ENCODE measurements at places on chromosomes 4 and X.

- DNase-seq = no peak
These were observed 13.0 kb upstream of the SLC10A4 start for GRCh38 chr4:48470137-48470536.

GRCh38 chr4:107824350-107825071 is at the start of gene SGMS2:
TSS of gene SGMS2 (plus strand) at chr4:107824932. CDS start at chr4:107895554, 70,622 bp downstream.
- DNase-seq = peak; percentile 89

GRCh38 chrX:10174810-10175209 is 18.0 kb downstream of the CLCN4 start:
- DNase-seq = no peak

- no peak for DNase-seq
These were observed 42.3 kb upstream of the SLC7A3 start for GRCh38 chrX:70973221-70973620.

GRCh38 chr4:20049889-20050288 is 201.8 kb upstream of the SLIT2 start:
- no peak for DNase-seq

GRCh38 chrX:25006586-25007058 is 9.1 kb downstream of the ARX start:
- no peak for DNase-seq

DNA sequence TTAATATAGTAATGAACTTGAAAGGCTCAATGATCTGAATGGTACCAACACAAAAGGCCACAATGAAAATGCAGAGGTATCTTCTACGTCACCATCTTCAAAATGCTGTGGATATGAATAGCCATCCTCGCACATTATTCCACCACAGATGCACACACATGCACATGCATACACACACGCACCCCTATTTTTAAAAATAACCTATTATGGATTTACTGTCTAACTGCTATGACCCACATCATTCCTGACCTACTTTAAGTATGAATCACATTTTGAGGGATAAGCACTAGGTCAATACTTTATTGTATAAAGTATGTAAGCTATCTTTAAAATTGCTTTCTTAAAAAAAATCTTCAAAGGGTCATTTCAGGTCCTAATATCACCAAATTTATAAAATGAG is 24.4 kb upstream of the CORIN start:
- peak; percentile 46 for DNase-seq

GRCh38 chr4:25013756-25014661 is 16.7 kb downstream of the LGI2 start:
- no peak for DNase-seq

DNA sequence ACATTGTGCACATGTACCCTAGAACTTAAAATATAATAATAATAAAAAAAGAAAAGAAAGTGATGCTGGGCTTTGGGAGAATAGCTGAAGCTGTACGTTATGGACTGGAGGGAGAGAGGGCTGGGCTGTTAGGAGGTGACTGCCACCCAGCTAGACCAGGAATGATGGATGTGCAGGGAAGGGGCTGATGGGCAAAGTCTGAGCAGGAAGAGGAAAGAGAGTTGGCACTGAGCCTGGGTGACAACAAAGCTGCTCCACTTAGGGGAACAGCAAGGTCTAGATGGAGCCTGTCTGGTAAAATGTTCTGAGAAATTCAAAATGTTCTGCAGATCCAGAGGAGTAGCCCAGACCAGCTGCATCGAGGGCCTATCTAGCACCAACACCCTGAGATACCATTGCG is 32.3 kb downstream of the MED28 start:
- DNase-seq = no peak

DNA sequence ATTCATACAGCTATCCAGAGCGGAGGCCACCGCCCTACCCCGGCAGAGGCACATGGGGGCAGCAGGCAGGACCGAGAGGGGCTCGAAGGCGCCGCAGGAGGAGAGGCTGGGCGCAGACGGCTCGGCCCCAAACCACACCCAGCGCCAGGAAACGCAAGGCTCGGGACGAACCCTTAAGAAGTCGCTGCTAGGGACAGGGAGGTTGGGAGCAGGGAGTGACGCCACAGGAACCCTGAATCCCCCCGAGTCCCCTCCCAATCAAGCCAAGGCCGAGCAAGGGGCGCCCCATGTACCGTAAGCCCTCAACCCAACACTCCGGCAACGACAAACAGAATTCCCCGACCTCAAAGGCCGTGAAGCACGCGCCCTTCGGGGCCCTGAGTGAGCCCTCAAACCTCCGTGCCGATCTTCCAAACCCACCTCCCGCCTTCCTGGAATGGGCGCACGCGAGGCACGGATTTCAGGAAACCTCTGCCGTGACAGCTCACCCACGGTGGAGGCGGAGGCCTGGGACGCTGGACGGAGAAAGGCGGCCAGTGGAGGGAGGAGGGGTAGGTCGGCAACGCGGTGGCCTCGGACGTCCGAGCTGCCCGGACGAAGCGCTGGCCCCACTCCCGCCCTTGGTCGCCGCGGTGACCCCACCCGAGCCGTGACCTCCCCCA is 1.8 kb downstream of the ZFYVE28 start:
- DNase-seq = peak; percentile 23

DNA sequence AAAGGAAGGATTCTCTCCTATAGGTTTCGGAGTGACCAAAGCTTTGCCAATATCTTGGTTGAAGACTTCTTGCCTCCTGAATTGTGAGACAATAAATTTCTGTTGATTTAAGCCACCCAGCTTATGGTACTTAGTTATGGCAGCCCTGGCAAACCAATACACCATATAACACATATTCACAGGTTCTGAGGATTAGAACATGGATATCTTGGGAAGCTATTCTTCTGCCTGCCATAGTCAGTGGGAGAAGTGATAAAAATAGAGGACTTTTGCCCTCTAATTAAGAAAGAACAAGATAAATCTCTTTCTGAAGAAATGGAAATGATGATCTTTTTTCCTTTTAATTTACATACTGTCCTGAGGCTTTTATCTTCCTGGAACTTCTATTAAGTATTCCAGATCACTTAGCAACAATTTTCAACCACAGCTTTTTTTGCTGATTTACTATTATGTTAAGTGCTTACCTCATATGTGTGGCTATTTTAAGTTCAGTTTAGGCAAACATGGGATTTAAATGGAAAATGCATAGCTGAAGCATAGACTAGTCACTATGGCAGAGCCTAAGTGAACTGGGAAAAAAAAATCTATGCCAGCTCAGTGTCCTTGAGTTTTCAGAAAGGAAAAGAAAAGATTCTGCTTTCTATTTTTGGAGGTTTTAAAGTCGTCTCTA is 381.7 kb downstream of the STPG2 start:
- peak; percentile 51 for DNase-seq

- peak; percentile 74 for DNase-seq
These were observed 250.5 kb downstream of the TECRL start for GRCh38 chr4:64158648-64159326.

GRCh38 chr4:165666836-165667235 is 206.2 kb upstream of the TLL1 start:
- no peak for DNase-seq

- no peak for DNase-seq
These were observed 50.0 kb downstream of the WFS1 start for GRCh38 chr4:6319530-6320150.

GRCh38 chrX:40007756-40008705 is 89.7 kb downstream of the BCOR start:
- DNase-seq = no peak

- no peak for DNase-seq
These were observed 8.1 kb upstream of the HSD17B10 start for GRCh38 chrX:53442322-53442631.

DNA sequence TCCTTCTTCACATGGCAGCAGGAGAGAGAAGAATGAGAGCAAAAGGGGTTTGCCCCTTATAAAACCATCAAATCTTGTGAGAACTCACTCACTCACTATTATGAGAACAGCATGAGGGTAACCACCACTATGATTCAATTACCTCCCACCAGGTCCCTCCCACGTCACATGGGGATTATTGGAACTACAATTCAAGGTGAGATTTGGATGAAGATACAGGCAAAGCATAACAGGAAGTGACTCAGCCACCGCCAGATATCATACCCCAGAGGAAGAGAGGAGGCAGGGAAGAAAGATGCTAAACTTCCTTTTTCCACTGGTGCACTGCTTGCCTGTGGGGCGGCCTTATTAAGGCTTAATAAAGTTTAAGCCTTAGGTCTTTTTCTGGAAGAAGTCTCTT is 766.1 kb downstream of the KCTD8 start:
- no peak for DNase-seq

GRCh38 chr4:143713955-143714625 is 13.6 kb upstream of the FREM3 start:
- DNase-seq = no peak

GRCh38 chrX:37083880-37084279 is 75.7 kb downstream of the FAM47C start:
- no peak for DNase-seq

- no peak for DNase-seq
These were observed 14.5 kb downstream of the FAM184B start for GRCh38 chr4:17766826-17767458.

- DNase-seq = no peak
These were observed 19.3 kb upstream of the DUSP9 start for GRCh38 chrX:153627675-153628111.

- no peak for DNase-seq
These were observed 10.2 kb upstream of the ATP6AP2 start for GRCh38 chrX:40570346-40571093.

DNA sequence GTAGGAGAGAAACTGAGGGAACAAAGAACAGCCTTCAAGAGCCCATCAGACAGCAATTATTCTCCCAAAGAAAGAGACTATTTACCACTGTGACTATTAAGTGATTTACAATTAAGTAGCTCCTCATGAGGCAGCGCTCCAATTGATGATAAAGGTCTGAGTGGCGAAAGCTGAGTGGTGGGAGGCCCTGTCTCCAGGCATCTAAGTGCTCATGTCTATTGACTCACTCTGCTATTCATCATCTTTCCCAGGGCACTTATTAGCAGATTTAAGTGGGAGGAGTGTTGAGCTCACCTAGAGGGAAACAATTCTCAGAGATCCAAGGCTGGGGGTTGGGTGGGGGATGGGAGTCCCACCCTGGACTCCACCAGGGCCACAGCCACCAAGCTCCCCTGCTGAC is 23.3 kb downstream of the AMER1 start:
- DNase-seq = no peak

- no peak for DNase-seq
These were observed 6.7 kb upstream of the ZCCHC18 start for GRCh38 chrX:104105330-104106262.

DNA sequence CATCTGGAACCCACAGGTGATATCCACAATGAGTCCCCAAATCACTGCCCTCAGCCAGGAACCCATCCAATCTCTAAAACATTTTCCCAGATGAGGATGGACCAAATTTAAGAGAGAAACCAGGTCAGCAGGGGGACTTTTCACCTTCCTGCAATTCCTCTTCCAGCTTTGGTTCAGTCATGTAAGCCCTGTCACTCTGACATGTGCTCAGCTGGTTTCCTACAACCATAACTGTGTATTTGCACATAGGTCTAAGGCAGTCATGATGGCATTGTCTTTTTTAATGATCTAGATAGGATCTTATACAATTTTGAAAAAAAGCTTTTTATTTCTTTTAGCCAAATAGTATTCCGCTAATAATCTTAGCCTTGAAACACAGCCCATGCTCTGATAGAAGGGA is 6.5 kb downstream of the CXXC4 start:
- no peak for DNase-seq

DNA sequence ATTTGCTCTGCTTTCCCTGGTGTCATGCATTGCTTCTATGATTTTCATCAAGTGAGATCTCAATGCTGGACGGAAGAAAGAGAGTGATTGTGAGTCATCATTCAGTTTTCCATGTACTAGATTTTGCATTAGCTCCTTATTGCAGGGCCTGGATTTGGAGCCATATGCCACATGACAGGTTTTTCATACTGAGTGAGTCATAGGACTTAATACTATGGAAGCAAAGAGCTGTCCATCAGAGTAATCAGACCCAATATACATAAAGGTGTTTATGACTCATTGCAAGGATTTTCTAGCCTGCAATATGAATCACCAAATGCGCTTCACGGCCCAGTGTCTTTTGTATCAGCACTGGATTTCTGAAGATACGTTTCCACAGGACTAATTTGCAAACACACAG is 11.2 kb upstream of the TFDP3 start:
- DNase-seq = no peak

- no peak for DNase-seq
These were observed 62.6 kb downstream of the FRAS1 start for GRCh38 chr4:78119698-78120097.

DNA sequence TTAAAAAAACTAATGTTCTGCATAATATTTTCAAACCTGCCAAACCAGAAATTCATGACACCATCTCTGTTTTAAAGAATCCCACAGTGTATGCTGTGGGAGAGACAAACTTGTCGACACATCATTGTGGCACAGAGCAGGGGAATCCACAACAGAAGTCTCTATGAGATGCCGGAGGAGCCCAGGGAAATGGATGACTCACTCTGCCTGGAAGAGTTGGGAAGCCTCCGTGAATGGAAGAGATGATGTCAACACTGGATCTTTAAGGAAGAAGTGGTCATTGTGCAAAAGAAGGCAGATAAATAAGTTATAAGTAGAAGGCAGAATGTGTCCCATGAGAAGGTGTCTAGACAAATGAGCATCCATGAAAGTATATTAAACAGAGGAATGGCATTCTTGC is 595.1 kb downstream of the RAB28 start:
- DNase-seq = peak; percentile 1

- peak; percentile 33 for DNase-seq
These were observed 80.9 kb upstream of the MSANTD1 start for GRCh38 chr4:3168029-3168428.

GRCh38 chr4:14259936-14260335 is 632.4 kb upstream of the BOD1L1 start:
- DNase-seq = no peak

GRCh38 chrX:136954930-136955329 is 74.4 kb upstream of the RBMX start:
- DNase-seq = peak; percentile 61

DNA sequence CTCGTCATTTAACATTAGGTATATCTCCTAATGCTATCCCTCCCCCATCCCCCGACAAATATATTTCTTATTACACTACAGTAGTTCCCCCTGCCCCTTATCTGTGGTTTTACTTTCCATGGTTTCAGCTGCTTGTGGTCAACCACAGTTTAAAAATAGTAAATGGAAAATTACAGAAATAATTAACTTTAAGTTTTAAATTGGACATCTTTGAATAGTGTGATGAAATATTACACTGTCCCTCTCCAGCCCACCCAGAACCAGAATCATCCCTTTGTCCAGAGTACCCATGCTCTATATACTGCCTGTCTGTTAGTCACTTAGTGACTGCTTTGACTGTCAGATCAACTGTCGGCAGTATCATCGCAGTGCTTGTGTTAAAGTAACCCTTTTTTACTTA is 47.4 kb upstream of the VEGFC start:
- peak; percentile 43 for DNase-seq

GRCh38 chr4:124177647-124178425 is 534.7 kb downstream of the ANKRD50 start:
- peak; percentile 89 for DNase-seq

GRCh38 chr4:116143198-116143597 is 942.2 kb downstream of the TRAM1L1 start:
- DNase-seq = no peak

- DNase-seq = peak; percentile 40
These were observed 50.0 kb downstream of the GALNT7 start for GRCh38 chr4:173218411-173219125.
